ENCODE measurements at places on chromosomes 3 and 15.

GRCh38 chr3:73591286-73591800 lies 33.4 kb downstream of the PDZRN3 start:
- no peak for DNase-seq

DNA sequence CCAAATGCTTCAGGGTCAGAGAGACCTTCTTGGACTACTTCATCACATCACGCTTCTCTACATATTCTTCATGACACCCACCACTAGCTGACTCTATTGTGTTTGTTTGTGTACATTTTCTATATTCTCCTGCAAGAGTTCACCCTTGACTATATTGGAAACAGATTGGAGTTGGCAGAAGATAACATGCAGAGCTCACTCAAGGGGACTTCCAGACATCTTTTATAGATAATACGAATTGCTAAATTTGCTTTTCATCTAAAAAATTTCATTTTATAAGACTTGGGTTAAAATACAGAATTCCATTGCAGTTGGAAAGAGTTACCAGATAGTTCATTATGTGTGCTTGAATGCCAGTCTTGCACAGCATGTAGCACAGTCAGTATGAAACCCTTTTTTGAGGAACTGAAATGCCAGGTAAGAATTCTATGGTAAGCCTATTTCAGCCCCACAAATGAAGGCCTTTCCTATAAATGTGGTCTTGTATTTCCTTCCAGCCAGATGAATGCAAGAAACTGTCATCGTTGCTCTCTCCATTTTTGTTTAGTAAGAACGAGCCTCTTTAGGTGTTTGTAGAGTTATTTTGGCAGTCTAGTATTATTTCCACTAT lies 177.6 kb downstream of the GHSR start:
- no peak for DNase-seq

DNA sequence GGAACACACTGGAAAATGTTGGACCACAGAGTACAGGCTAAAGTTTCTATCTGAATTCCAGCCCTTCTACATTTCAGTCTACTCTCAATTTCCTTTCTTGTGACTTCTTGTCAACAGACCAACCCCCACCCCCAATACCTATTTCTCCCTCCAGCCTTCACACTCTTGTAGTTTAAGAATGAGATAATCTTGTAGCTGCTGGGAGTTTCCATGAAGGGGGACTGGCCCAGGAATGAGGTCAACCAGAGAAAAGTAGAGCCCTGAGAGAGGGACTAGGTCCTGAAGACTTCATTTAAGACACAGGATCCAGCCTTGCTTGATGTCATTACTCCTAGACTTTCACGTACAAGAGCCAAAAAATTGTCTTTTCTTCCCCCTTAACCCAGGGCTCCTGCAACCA lies 29.5 kb upstream of the FAM107A start:
- no peak for DNase-seq

- no peak for DNase-seq
These were observed 2.1 kb downstream of the CD47 start for GRCh38 chr3:108088697-108089096.
